Left ventricle myocardium inferior (tissue), 1 donor: ENCODE measurements at places on chromosomes 6 and 20.
A peak's percentile ranks its signal among the peaks of the same experiment; 100 is the strongest.

DNA sequence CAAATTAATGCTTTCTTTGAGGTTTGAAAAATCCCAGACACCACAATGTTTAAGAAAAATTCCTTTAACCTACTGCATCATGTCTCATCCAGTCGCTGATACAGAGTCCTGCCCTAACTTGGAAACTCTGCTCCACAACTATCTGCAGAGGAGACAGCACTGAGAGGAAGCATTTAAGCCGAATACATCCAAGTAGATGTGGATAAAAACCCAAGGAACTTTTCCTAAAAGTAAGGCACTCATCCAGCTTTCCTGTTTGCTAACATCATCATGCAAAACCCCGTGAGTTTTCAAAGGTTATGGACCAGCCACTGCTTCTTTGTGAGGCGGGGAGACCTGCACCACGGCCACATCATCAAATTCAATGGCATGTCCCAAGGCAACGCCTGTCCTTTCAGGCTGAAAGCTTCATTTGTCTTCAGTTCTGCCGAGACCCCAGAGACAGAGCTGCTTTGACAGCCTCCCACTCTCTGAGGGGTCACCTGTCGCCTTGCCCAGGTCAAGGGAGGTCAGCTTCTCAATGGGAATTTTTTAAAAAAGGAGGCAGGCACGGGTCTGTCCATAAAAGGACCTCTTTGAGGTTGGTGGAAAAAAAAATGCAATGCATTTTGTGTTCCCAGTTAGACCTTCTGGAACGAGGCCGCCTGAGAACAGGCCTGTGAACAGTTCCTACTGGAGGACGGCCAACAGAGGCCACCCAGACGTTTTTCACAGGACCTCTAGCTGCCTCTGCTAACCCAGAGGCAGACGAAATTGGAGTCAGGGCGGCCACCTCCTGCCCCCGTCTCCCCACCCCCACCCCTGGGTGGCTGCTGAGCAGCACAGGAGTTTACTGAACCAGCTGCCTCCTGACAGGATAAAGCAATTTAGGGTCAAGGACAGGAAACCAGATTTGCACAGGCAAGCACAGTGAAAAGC, 142.5 kb upstream of the HDDC2 start:
- DNase-seq, result peak; percentile 70
- H3K36me3 ChIP-seq, result no peaks in the 10 kb centered on the region
- no peak overlapping the region for H3K4me3 ChIP-seq

GRCh38 chr20:38854654-38855066, 49.2 kb downstream of the PPP1R16B start:
- no peak overlapping the region for H3K4me3 ChIP-seq
- no peaks in the 10 kb centered on the region for H3K27me3 ChIP-seq
- DNase-seq, result no peak

DNA sequence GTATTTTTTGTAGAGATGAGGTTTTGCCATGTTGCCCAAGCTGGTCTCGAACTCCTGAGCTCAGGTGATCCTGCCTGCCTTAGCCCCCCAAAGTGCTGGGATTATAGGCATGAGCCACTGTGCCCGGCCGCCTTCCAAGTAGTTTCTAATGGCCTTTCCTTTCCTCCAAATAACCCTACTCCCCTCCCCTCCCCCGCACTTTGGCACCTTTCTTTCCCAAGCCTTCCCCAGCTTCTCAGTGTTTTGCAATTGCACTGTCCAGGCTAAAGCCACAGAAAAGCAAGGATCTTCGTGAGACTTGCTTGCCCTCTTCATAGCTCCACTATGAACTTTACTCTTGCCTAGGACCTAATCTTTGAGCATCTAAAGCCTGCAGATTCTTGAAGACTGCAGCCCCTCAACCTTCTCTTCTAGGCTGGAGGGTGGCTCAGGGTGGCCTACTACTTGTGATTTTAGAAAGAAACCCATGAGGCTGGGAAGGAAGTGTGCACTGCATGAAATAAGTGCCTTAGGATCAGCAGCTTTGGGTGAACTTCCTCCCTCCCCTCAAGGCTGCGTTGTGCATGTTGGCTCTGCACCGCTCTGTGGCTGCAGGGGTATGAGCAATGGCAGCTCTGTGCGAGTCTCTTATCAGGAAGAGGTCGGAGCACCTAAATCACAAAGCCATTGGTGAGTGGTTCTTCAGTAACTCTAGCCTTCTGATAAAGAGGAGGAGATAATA, 152.4 kb upstream of the SNX9 start:
- H3K27ac ChIP-seq, result peak overlapping the region; percentile 75
- H3K27me3 ChIP-seq, result no peaks in the 10 kb centered on the region
- DNase-seq, result peak; percentile 51
- no peak overlapping the region for H3K4me3 ChIP-seq
- peaks cover 26% of the 10 kb centered on the region for H3K4me1 ChIP-seq
- peaks cover 4% of the 10 kb centered on the region for H3K36me3 ChIP-seq

DNA sequence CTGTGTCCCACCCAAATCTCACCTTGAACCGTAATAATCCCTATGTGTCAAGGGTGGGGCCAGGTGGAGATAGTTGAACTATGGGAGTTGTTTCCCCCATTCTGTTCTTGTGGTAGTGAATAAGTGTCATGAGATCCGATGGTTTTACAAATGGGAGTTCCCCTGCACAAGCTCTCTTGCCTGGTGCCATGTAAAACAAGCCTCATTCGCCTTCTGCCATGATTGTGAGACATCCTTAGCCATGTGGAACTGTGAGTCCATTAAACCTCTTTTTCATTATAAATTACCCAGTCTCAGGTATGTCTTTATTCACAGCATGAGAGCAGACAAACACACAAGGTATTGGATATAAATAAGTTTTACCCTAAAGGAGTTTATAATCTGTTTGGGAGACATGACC, 121.2 kb downstream of the MMUT start:
- H3K36me3 ChIP-seq, result no peaks in the 10 kb centered on the region
- no peak overlapping the region for H3K4me3 ChIP-seq
- H3K27ac ChIP-seq, result no peak overlapping the region
- no peak for DNase-seq
- no peaks in the 10 kb centered on the region for H3K27me3 ChIP-seq
- no peaks in the 10 kb centered on the region for H3K4me1 ChIP-seq

- H3K27me3 ChIP-seq, result peaks cover 68% of the 10 kb centered on the region
- H3K4me3 ChIP-seq, result no peak overlapping the region
- no peaks in the 10 kb centered on the region for H3K36me3 ChIP-seq
- no peak overlapping the region for H3K27ac ChIP-seq
- DNase-seq, result no peak
- no peaks in the 10 kb centered on the region for H3K4me1 ChIP-seq
These were observed 16.4 kb upstream of the KIF16B start for GRCh38 chr20:16589623-16590022.

- H3K27ac ChIP-seq, result peak overlapping the region; percentile 75
- peaks cover 10% of the 10 kb centered on the region for H3K36me3 ChIP-seq
- DNase-seq, result peak; percentile 86
These were observed 2.1 kb upstream of the RBM38 start for GRCh38 chr20:57388953-57389694.

DNA sequence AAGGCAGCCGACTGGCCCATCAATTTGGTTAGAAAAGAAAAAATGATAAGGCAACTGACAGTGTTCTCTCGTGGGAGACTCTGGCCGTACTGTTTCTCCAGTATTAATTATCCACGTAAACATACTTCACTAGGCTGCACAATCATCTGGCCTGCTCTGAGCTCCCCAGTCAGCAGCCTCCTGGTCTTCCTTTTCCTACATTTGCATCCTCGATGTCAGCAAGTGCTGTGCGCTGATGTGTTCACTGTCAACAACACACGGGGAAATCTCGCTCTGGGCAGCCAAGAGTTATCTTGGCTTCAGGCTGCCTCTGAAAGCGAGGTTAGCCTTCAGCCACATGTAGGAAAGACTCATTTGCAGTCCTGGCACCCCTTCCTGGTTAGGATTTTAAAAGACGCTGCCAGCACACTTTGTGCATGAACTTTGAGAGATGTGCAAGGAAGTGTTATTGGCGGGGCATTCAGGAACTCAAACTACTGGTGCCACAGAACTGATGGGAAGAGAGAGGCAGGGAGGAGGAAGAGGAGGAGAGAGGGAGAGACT, 460.5 kb upstream of the ARID1B start:
- H3K4me1 ChIP-seq, result no peaks in the 10 kb centered on the region
- no peak overlapping the region for H3K27ac ChIP-seq
- no peaks in the 10 kb centered on the region for H3K27me3 ChIP-seq
- H3K36me3 ChIP-seq, result no peaks in the 10 kb centered on the region

GRCh38 chr20:44810391-44811149, at the start of gene RIMS4:
Gene RIMS4 (minus strand): TSS chr20:44810546. CDS start chr20:44810271, 275 bp downstream.
- H3K27me3 ChIP-seq, result peaks cover 71% of the 10 kb centered on the region
- H3K36me3 ChIP-seq, result no peaks in the 10 kb centered on the region
- no peak for DNase-seq
- H3K27ac ChIP-seq, result no peak within 1 kb of the TSS
- H3K4me1 ChIP-seq, result peaks cover 7% of the 10 kb centered on the region

GRCh38 chr20:53739799-53740785, 146.5 kb upstream of the ZNF217 start:
- H3K4me3 ChIP-seq, result peak overlapping the region; percentile 35
- DNase-seq, result no peak
- H3K27ac ChIP-seq, result peak overlapping the region; percentile 82
- H3K4me1 ChIP-seq, result peaks cover 52% of the 10 kb centered on the region
- H3K36me3 ChIP-seq, result no peaks in the 10 kb centered on the region

GRCh38 chr20:16533502-16533901, 39.7 kb downstream of the KIF16B start:
- H3K27ac ChIP-seq, result no peak overlapping the region
- no peak overlapping the region for H3K4me3 ChIP-seq
- no peak for DNase-seq
- peaks cover 27% of the 10 kb centered on the region for H3K4me1 ChIP-seq
- no peaks in the 10 kb centered on the region for H3K36me3 ChIP-seq

DNA sequence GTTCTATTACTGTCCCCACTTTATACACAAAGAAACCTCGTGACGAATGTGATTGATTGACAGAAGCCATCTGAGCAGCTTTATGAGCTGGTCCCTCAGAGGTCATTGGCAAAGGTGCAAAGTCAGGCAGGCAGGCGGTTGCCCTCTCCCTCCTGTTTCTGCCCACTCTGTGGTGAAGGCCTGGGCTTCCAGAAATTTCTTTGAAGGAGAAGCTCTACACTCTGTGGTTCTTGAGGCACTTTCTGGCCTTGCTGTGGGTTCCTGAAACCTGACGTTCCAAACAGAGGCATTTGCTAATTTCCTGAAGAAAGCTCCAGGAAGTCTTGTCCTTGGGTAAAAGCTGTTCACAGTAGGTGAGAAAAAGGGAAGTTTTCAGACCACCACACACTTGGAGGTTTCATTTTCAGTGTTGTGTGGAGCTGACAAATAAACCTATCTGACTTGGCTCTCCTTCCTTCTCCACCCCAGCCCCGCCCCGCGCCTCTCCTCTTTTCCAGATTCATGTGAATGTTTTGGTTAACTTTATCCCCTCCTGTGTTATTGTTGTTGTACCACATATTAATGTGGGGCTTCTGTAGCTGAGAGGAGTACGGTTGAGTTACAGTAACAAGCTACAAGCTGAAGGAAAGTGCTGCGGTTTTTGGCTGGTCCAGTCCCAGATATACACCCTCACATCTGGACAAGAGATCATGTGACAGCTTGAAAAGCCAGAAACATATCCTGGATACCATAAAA, 274.1 kb downstream of the CLIC5 start:
- H3K36me3 ChIP-seq, result no peaks in the 10 kb centered on the region
- no peak for DNase-seq
- H3K27me3 ChIP-seq, result no peaks in the 10 kb centered on the region
- H3K27ac ChIP-seq, result no peak overlapping the region
- H3K4me1 ChIP-seq, result peaks cover 5% of the 10 kb centered on the region
- H3K4me3 ChIP-seq, result no peak overlapping the region

- peaks cover 7% of the 10 kb centered on the region for H3K4me1 ChIP-seq
- no peaks in the 10 kb centered on the region for H3K27me3 ChIP-seq
- DNase-seq, result no peak
- no peaks in the 10 kb centered on the region for H3K36me3 ChIP-seq
- H3K27ac ChIP-seq, result no peak overlapping the region
These were observed 18.9 kb upstream of the SMIM29 start for GRCh38 chr6:34267746-34268145.

DNA sequence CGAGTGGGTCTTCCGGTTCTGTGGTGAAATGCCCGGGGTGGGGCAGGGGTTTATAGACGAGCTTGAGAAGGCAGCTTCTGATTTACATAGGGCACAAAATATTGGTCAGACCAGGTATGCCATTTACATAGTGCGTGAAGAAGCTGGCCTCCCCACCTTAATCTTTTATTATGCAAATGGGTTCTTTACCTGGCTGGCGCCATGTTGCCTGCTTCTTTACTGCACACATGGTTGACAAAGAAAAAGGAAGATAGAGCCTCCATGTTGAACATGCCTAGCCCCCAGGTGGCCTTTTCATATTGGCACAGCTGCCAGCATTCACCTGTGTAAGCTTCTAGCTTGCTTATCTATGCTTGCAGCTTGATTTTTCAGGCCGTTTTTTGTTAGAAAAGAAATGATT, 276.2 kb downstream of the PHACTR1 start:
- no peaks in the 10 kb centered on the region for H3K36me3 ChIP-seq
- peak overlapping the region; percentile 53 for H3K27ac ChIP-seq
- no peaks in the 10 kb centered on the region for H3K27me3 ChIP-seq

- H3K4me1 ChIP-seq, result peaks cover 17% of the 10 kb centered on the region
- no peak overlapping the region for H3K4me3 ChIP-seq
- no peak overlapping the region for H3K27ac ChIP-seq
- H3K27me3 ChIP-seq, result no peaks in the 10 kb centered on the region
- DNase-seq, result no peak
- H3K36me3 ChIP-seq, result no peaks in the 10 kb centered on the region
These were observed 45.0 kb downstream of the EDN1 start for GRCh38 chr6:12335131-12335527.

GRCh38 chr6:148324297-148324985, 18.2 kb upstream of the SASH1 start:
- no peak overlapping the region for H3K4me3 ChIP-seq
- no peak overlapping the region for H3K27ac ChIP-seq
- no peaks in the 10 kb centered on the region for H3K36me3 ChIP-seq
- H3K4me1 ChIP-seq, result peaks cover 9% of the 10 kb centered on the region
- DNase-seq, result no peak

DNA sequence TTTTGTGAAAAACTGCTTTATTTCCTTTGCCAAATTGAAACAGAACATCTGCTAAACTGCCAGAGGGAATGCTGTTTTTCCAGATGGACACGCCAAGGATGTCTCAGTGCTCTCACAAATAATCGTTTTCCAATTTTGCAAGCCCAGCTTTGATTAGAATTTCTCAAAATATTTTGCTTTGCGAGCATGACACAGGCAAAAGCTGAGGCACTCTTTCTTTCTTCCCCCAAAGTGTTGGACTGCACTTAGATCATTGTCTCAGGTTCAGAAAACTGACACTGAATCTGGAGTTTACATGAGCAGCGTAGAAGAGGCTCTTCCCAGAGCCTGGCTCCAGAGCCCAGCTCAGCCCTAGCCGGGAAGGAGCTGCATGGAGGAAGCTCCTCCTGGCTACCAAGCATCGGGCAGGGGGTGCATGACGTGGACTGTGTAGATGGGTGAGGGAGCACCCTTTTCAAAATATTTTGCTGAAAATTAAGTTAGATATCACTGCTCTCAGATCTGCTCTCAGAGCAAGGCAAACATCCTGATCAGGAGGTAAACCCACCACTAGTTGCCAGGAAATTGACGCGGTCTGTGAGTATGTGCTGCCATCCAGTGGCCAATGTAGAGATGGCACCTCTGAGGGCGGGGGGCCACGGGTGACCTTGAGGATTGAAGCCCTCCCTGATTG, 107.5 kb downstream of the SLC22A3 start:
- H3K4me1 ChIP-seq, result peaks cover 7% of the 10 kb centered on the region
- H3K4me3 ChIP-seq, result peak overlapping the region; percentile 35
- DNase-seq, result peak; percentile 45
- H3K27me3 ChIP-seq, result no peaks in the 10 kb centered on the region
